Breast epithelium (tissue), 4 donors: ENCODE measurements at places on chromosomes 1 and 21. TPM values are rescaled to one million over a fixed set of nuclear protein-coding genes. Genes with fewer than 3 reads are reported as not detected.

DNA sequence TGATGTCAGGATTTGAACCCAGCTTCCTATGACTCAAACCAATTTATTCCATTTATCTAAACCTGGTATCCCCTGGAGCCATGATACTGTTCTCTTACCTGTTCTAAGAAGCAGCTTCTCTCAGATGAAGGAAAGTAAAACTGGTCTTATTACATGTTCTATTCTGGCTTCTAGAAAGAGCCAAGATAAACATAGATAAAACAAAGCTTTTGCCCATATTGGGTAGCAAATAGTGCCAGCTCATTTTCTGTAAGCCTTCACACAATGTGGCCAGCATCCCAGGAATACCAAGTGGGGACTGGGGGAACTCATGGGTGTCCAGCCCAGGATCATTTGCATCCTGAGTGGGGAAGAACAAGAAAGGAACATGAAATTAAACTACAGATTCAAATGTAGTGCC is 53.5 kb upstream of the EPHA8 start:
- no peak overlapping the region for H3K27ac ChIP-seq
- H3K27me3 ChIP-seq: no peaks in the 10 kb centered on the region

GRCh38 chr1:247079141-247079874 is 697 bp upstream of the ZNF670 start:
- no peaks in the 10 kb centered on the region for H3K27me3 ChIP-seq
- H3K27ac ChIP-seq: peak overlapping the region; percentile 83
- H3K4me1 ChIP-seq: no peaks in the 10 kb centered on the region
- no peak for DNase-seq

DNA sequence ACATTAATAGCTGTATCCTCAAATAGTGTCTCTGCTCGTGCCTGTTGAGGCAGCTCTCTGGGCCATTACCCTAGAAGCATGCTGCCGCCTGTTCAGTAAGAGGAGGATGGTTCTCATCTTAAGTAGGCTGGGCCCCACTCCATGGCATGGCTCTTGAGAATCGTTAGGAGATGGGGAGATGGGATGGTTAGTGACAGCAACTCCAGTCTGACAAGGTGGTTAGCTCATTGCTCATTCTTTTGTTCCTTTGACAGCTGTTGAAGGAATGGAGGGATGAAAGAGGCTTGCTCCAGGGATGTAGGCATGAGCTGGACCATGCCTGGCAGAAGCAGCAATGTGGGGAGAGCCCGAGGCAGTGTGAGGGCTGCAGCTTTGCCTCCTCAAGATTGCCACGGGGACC is 68.2 kb downstream of the MAP10 start:
- H3K36me3 ChIP-seq: no peaks in the 10 kb centered on the region
- H3K4me1 ChIP-seq: no peaks in the 10 kb centered on the region
- no peak overlapping the region for H3K4me3 ChIP-seq
- no peaks in the 10 kb centered on the region for H3K27me3 ChIP-seq

Gene ATAD3C
- 4.3 TPM for total RNA-seq

DNA sequence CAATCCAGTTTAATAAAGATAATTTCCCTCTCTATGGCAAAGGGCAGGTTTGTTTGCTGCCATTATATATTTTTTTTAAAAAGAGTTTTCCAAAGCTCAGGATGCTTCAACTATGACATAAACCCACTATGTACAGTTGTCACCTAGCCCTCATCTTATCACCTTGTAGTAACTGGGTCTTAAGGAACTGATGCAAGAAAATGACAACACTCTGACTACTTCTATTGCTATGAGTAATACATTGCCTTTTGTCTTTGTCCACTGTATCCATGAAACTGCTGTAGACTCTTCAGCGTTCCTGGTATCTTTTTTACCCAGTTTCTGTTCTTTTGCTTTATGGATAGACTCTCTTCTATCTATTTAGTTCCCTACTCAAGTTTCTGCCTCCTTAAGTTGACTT is 586.5 kb downstream of the NEGR1 start:
- H3K4me3 ChIP-seq: no peak overlapping the region
- no peak overlapping the region for H3K27ac ChIP-seq
- H3K27me3 ChIP-seq: no peaks in the 10 kb centered on the region
- no peaks in the 10 kb centered on the region for H3K36me3 ChIP-seq
- DNase-seq: no peak

- H3K27ac ChIP-seq: peak overlapping the region; percentile 6
- H3K36me3 ChIP-seq: no peaks in the 10 kb centered on the region
Measured at GRCh38 chr1:89555550-89555949, 30.9 kb downstream of the LRRC8B start.

- H3K36me3 ChIP-seq: no peaks in the 10 kb centered on the region
- H3K27me3 ChIP-seq: no peaks in the 10 kb centered on the region
- H3K27ac ChIP-seq: peak overlapping the region; percentile 59
- no peak for DNase-seq
- H3K4me3 ChIP-seq: no peak overlapping the region
- H3K4me1 ChIP-seq: no peaks in the 10 kb centered on the region
Measured at GRCh38 chr1:113783254-113784103, 24.2 kb upstream of the PHTF1 start.
